ENCODE measurements at places on chromosomes 5 and 9.
A peak's percentile ranks its signal among the peaks of the same experiment; 100 is the strongest.

- no peak for DNase-seq
Observed at GRCh38 chr9:87792831-87793288, 66.9 kb downstream of the CTSL start.

DNA sequence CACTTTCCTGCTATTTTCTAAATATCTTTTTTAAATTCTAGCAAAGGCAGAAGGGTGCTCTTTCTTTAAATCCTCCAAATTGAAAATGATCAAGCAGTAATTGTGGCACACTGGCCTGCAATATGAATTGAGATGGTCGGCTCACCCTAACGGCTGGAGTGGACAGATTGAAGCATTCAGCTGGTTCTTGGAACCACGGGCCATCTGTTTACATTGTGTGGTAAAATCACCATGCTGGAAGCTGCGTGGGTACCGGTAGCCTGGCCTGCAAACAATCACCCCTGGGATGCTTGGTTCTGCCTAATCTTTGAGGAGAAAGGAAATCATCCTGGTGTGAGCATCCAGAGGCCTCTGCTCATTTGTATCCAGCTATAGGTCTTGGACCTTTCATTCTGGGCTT lies 289.3 kb downstream of the ZNF608 start:
- DNase-seq, result no peak

GRCh38 chr9:13568405-13568804 lies 288.9 kb upstream of the MPDZ start:
- DNase-seq, result no peak

GRCh38 chr5:134275822-134276221 lies 49.9 kb upstream of the PPP2CA start:
- no peak for DNase-seq

- no peak for DNase-seq
Observed at GRCh38 chr5:100516285-100516684, 18.9 kb upstream of the FAM174A start.

GRCh38 chr5:107533910-107534876 lies 136.5 kb downstream of the EFNA5 start:
- no peak for DNase-seq

- no peak for DNase-seq
Observed at GRCh38 chr5:65768723-65769346, 46.8 kb downstream of the NLN start.

- no peak for DNase-seq
Observed at GRCh38 chr9:18009902-18010301, 431.0 kb downstream of the SH3GL2 start.

GRCh38 chr5:10333154-10334006 lies 20.1 kb upstream of the MARCHF6 start:
- DNase-seq, result no peak

GRCh38 chr5:78816143-78816765 lies 167.7 kb upstream of the LHFPL2 start:
- no peak for DNase-seq

GRCh38 chr5:53907827-53908226 lies 347.4 kb downstream of the NDUFS4 start:
- DNase-seq, result no peak

- DNase-seq, result no peak
Observed at GRCh38 chr9:134947265-134947955, 29.7 kb upstream of the FCN1 start.

DNA sequence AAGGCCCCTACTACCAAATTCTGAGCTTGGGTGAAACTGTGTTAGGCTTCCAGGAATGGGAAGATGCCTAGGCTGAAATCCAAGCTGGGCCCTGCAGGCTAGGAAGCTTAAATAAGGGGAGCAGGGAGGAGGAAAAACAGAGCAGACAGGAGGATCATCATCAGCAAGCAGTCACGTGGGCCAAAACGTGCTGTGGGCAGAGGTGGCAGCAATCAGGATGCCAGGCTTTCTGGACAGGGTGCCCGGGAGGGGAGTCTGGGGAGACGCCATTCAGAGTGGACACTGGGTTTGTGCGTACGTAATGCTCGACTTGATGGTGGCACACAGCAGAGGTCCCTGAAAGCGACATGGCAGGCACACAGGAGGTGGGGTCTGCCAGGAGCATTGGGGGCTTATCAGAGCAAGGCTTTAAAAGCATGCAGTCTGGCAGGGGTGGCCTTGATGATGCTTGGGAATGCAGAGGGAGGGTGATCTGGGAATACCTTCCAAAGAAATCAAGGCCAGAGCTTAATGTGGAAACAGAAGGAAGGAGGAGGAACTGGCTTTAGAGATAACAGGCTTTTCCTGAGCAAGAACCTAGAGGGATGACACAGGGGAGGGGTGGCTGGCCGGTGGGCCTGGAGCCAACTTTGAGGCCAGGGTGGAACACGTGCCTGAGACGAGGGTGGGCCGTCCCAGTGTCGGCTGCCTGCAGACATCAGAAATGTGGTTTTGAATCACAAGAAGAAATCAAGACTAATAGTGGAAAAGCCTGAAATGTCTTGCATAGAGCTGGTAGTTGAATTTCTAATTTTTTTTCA lies 212.5 kb downstream of the GADD45G start:
- DNase-seq, result no peak

DNA sequence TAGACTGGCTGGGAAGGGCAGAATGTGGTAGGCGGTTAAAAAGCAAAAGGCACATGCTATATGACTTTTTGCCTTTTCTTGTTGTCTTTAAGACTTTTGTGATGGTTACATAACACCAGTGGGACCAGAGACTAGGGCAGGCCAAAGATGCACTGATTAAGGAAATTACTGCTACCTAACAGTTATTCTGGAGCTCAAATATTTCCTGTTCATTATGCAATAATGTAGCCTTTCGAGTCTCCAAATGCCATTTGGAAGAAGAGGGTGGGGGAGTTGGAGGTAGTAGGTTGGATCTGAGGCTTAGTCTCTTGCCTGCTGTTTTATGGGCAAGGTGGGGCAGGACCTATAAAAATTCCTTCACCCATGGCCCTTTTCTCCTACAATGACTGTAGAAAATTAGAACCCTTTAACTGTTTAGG lies 51.7 kb downstream of the SH3GL2 start:
- no peak for DNase-seq

GRCh38 chr5:1536322-1536845 lies 12.6 kb upstream of the LPCAT1 start:
- DNase-seq, result no peak

DNA sequence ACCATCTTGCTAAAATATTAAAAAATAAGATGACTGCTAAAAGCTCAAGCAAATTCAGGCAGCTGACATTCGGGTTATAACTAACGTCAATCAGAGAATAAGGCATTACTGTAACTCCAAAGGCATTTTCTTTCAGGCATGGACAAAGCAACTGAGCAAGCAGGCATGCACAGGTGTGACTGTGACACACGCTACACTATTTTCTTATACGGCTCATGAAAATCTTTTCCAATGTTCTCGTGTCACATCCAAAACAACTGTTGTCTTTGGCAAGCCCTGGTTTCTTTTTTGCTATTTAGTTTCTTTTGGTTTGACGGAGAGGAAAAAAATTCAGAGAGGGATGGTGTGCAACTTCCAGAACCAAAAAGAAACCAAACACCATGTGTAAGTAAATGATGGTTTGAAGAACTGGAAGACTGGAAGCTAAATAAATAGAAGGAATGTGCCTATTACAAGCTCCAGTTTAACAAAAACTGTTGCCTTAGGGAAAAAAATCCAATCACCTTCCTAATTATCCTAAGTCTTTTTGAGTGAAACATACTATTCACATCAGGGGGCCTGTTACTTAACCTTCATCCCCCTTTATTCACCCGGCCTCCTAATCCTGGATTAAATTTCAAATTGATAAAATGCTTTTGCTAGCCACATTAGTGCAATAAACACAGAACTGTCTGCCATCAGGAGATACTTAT lies 277.6 kb downstream of the PSAT1 start:
- no peak for DNase-seq

DNA sequence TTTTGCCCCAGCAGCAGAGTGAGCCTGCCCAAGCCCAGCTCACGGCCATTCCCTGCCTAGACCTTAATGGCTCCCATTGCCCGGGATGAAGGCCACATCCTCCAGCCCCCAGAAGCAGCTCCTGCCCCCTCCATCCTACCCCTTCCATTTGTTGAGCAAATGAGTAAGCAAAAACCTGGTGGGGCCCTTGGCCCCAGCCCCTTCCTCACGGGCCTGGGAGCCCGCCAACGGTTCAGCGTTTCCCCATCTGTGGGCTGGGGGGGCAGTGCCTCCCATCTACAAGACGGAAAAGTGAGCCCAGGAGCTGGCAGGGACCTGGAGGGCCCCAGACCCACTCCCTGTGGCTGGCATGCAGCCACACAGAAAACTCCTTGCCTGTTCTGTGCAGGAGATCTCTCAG lies 4.4 kb downstream of the CCDC187 start:
- no peak for DNase-seq

DNA sequence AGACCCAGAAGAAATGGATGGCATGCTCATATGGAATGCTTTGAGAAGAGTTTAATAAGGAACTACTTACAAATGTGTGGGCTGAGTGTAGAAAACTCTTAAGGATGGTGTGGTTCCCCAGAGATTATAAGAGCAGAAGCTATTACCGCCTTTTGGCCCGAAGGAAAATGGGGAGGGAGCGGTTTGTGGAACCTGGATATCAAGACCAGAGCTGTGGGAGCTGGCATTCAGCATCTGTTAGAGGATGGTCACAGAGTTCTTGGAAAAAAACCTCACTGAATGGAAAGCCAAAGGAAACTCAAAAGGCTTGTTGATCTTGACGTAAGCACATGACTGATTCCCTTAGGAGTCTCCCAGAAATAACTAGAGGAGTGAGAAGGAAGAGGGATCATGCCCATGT lies 151.0 kb downstream of the PJA2 start:
- no peak for DNase-seq

GRCh38 chr9:108469654-108470053 lies 386.1 kb downstream of the ACTL7B start:
- DNase-seq, result no peak

- no peak for DNase-seq
Observed at GRCh38 chr5:122559676-122560075, 215.2 kb upstream of the SNX2 start.

- DNase-seq, result peak; percentile 56
Observed at GRCh38 chr5:73625944-73626811, at the start of gene ARHGEF28. TSS of gene ARHGEF28 (plus strand) at chr5:73626196. CDS start at chr5:73684852, 58,656 bp downstream.

DNA sequence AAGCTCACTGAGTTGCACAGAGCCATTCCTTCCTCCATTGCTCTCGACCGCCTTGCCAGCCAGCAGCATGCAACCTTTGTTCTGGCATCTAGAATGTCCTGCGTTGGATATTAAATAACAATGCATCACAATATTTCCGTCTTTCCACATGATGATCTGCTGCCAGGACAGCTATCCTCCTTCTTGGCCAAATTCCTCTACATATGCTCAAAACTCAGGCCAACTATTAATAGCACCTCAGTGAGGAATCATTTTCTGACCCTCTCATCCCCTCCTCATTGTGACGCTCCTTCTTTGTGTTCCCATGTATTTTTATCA lies 128.6 kb downstream of the MYO10 start:
- no peak for DNase-seq

DNA sequence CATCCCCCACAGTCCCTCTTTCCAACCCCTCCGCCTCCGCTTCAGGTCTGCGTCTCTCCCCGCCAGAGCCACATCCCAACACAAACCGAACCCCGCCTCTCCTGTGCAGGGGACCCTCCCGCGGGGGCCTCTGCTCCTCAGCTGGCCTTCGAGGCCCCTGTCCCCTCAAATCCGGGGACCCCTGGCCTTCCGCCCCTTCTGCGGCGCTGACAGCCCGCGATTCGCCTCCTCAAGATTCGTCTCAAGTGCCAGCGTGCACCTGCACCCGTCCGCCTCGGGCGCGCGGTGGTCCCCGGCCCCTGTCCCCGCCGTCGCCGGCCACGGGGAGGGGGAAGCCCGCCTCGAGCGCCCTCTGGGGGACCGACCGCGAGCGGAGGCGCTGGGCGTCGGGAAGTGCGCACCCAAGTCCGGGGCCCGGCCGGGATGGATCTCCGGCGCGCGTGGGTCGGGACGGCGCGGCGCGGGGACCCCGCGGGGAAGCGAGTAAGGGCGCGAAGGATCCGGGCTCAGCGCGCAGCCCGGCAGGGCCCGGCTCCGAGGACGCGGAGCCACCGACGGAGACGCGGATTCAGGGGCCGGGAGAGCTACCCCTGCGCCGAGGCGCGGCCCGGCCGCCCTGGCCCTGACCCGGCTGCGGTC lies 623 bp downstream of the FLT4 start:
- DNase-seq, result no peak

GRCh38 chr9:73451003-73451402 lies 299.3 kb downstream of the ANXA1 start:
- no peak for DNase-seq

GRCh38 chr9:105273731-105274130 lies 29.3 kb downstream of the SLC44A1 start:
- DNase-seq, result no peak

DNA sequence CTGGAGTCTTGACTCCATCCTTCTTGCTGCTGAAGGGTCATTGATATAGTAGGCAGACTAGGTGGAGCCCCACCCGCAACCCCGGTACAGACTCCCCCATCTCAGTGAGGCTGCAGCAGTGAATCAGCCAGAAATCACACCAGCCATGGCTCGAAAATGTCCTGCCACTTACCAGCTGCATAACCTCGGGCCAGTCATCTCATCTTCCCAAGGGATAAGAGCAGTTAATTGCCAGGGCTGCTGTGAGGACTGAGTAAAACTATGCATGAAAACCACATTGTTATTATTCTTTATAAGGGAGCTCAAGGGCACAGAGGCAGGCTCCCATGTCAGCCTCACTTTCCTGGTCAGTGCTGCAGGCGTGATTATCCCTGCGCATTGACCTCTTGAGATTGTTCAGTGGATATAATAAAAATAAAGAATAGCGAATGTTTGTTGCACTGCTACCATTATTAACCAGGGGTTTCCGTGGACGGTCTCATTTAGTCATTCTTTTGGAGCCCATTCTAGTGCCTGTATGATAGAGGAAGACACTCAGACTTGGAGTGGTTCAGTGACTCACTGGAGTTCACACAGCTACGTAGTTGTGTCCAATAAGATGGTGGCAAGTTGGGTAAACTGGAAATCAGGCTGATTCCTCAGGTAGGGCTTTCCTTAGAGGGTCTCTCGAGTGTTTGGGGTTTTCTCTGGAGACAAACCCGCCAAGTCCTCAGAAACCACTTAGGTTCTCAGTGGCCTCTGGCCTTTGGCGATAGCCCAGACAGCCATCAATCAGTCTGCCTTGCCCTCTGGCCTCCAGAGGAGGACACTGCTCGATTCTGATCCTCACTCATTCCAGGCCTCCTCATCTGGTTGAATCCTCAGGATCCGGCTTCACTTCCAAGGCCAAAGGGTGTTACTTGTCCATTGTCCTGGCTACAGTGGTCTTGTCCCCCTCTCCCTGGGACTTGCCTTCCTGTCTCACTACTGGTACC lies 39.9 kb downstream of the COL15A1 start:
- DNase-seq, result peak; percentile 39

DNA sequence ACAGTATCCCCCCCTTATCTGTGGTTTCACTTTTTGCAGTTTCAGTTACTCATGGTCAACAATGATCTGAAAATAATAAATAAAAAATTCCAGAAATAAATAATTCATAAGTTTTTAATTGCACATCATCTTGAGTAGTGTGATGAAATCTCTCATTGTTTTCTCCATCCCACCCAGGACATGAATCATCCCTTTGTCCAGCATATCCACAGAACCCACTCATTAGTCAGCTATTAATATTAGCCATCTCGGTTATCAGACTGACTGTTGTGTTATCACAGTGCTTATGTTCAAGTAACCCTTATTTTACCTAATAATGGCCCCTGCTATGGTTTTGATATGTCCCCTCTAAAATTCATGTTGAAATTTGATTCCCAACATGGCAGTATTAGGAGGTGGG lies 40.7 kb downstream of the FAM114A2 start:
- DNase-seq, result no peak

GRCh38 chr9:8456344-8456743 lies 656.8 kb upstream of the DMAC1 start:
- DNase-seq, result no peak

Measured in amniotic stem cell (primary cell).